Fibroblast of mammary gland (primary cell): ENCODE measurements at places on chromosomes 6 and 20.

GRCh38 chr6:168156742-168157265 is 77.8 kb upstream of the FRMD1 start:
- no peak for DNase-seq

DNA sequence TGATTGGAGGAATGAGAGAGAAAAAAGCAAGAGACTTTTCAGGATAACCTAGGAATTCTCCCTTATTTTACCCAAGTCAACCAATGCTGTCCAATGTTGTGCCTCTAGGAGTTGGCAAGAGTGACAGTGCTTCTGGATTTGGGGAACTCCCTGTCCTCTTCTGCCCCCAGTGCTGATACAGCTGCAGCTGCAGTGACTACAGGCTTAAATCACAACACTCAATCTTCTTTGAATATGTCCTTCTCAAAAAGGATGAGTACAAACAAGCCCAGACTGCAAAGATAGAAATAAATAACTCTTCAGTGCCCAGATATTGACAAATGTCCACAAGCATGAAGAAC is 141.0 kb upstream of the COL21A1 start:
- DNase-seq: no peak

GRCh38 chr6:137102050-137102848 is 57.5 kb upstream of the IL20RA start:
- DNase-seq: peak; percentile 51

DNA sequence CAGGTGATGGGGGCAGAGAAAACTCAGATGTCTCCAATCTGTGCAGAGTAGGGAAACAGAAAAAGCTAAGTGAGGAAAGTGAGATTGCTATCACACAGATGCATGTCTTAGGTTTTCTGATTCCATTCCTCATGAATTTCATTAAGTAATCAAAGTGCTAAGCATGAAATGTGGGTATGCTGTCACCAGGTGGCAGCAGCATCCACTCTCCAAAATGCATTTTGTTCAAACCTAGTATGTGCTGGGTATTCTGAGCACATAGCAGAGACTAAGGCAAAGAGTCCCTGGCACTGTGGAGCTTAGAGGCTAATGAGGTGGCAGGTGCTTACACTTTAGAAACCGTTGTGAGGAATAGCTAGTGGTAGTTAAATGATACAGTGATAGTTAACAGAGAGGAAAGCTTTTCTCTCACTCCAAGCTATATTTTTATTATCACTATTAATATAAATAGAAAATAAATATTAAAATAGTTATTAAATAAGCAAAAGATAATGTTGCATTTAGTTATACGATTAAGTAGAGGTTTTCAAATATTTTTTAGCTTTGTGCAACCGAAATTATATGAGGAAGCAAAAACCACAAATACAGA is 179.5 kb downstream of the CDH26 start:
- DNase-seq: peak; percentile 25

GRCh38 chr20:40571639-40572038 is 117.4 kb downstream of the MAFB start:
- no peak for DNase-seq

DNA sequence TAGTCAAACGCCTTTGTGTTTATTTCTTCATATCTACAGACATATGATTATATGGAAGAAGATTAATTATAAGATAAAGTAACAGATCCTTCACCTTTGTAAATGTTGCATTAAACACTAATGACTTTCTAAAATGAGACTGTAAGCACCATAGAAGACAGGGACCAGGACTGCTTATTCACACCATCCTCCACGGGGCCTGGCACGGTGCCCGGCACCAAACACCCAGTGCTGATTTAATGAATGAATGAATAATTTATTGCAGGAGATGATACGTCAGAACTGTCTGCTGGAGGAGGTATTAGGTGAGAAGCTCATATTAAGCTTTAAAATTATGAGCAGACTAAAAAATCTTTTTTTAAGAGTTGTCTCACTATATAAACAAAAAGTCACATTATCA is 88.3 kb downstream of the SLX4IP start:
- peak; percentile 40 for DNase-seq

DNA sequence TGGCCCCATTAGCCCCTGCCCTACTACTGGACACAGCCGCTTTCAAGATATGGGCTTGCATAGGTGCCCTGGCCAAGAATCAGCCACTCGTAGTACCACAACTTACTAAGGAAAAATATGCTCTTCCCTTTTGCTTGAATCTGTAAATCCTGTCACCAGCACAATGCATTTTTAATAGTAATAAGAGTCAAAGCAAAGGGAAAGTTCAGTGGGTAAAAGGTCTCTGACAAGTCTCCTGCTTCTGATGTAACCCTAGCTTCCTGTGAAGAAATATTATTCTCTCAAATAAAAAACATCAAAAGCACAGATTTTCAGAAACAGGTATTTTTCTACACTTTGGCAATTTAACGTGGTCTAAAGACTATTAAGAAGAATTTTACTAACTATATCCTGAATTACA is 373.8 kb downstream of the GJA1 start:
- no peak for DNase-seq

- peak; percentile 54 for DNase-seq
These were observed 37.6 kb downstream of the HTR1B start for GRCh38 chr6:77425671-77426070.

GRCh38 chr20:52649727-52650126 is 322.4 kb upstream of the TSHZ2 start:
- DNase-seq: no peak

- DNase-seq: no peak
These were observed 189.4 kb upstream of the PRDM1 start for GRCh38 chr6:105896821-105897095.

- DNase-seq: no peak
These were observed at the start of gene FNDC1 for GRCh38 chr6:159169193-159169555. FNDC1 (plus strand) TSS chr6:159169400; CDS start chr6:159169597, 197 bp downstream.

GRCh38 chr6:42363926-42364849 is 87.5 kb downstream of the TRERF1 start:
- no peak for DNase-seq

DNA sequence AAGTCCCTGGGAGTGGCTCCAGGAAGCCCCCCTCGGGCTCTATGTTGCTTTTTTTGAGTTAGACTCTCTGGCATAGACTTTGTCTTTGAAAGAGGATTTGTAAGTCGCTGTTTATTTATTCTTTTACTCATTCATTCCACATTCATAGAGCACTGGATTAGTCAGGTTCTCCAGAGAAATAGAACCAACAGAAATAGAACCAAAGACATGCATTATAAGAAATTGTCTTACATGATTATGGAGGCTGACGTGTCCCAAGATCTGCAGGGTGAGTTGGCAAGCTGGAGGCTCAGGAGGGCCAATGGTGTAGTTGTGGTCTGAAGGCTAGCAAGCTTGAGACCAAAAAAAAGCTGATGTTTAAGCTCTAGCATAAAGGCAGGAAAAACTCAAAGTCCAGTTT is 98.3 kb upstream of the CHD6 start:
- peak; percentile 61 for DNase-seq

DNA sequence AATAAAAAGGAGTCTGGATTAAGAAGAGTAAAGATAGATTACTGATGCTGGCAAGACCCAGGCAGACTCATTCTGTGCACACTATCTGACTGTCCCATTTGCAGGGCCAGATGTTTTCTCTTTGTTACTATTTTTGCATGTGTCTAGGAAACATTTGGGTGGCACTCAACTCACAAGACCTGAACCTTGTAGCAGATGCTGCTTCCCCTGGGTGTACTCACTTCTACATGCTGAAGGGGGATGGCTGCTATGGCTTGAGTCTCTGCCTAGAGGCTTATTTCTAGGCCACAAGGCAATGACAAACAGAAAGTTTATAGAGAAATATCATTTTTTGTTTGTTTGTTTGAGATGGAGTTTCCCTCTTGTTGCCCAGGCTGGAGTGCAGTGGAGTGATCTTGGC is 351.4 kb downstream of the FOXA2 start:
- DNase-seq: no peak
